Naive thymus-derived CD4-positive, alpha-beta T cell (primary cell): ENCODE measurements at places on chromosomes 11 and 22. TPM values are rescaled to one million over a fixed set of nuclear protein-coding genes. Genes with fewer than 3 reads are reported as not detected.

DNA sequence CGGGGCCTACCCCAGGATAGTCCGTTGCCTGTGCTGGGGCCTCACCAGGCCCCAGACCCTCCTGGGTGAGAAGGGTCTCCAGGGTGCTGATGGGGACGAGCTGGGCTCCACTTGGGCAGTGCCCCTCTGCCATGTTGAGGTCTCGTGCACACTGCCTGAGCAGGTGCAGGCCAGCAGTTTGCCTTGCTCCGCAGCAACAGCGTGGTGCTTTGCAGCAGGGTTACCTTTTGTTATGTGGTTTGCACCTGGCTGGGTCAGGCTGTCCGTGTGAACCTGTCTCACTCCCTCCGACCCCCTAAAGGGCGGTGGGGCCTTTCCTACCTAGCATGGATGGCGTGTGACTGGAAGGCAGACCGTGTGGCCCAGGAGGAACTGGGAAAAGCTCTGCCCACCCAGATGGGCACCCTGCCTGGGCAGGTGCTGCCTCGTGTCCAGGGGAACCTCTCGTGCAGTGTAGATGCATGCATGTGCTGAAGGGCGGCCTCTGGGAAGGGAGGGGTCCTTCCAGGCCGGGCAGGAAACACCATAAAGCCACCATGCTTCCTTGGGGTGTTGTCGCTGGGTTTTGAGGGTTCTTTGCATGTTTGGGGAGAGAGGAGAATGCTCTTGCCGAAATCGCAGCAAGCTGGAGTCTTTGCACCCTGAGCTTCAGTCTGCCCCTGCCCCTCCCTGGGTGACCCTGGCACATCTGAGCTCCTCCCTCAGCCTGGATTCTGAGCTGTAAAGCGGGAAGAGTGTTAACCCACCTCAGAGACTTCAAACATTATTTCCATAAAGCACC is 75.4 kb upstream of the PPARA start:
- DNase-seq: no peak

DNA sequence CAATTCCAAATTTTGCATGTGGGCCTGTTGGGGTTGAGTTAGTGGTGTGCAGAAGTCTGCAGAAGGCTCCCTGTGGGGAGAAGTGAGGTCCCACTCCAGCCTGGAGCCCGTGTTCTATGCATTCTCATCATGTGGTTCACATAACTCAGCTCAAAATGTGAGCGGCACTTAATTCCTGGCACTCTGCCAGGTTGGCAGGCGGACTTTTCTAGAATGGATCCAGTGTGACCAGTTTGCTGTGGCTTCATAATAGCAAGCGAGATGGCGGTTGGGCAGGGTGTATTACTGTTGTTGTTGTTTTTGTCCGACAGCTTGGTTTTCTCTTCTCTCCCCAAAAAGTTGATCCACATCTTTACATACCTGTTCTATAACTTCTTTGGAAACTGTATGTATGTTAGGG is 146.8 kb upstream of the TTC12 start:
- no peak for DNase-seq

- DNase-seq: no peak
Measured at GRCh38 chr11:33001751-33002542, 13.7 kb upstream of the DEPDC7 start.

GRCh38 chr22:43726322-43726721 is 85.8 kb downstream of the EFCAB6 start:
- DNase-seq: no peak

DNA sequence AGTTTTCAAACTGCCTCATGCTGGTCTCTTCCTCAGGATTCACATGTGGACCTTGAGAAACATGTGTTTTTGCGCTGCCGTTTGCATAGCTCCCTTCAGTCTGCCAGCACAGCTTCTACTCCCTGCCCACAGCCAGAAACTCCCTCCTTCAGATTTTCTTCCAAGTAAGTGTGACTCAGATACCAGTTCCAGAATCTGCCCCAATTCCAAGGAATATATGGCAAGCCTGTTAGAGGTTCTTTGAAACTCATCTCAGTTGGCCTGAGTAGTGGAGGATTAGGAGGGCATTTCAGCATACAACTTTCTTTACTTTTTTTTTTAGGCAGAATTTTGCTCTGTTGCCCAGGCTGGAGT is 67.1 kb downstream of the SNX19 start:
- no peak for DNase-seq

GRCh38 chr22:26893173-26894110 is 236.1 kb downstream of the MIAT start:
- DNase-seq: no peak

GRCh38 chr11:60634126-60634525 is 65.3 kb upstream of the MS4A8 start:
- no peak for DNase-seq

GRCh38 chr11:125569915-125570621 is 791 bp downstream of the EI24 start:
- no peak for DNase-seq

- DNase-seq: no peak
Measured at GRCh38 chr11:15212876-15213275, 98.2 kb downstream of the INSC start.

GRCh38 chr11:76677458-76677765 is 6.9 kb upstream of the LRRC32 start:
- DNase-seq: no peak

DNA sequence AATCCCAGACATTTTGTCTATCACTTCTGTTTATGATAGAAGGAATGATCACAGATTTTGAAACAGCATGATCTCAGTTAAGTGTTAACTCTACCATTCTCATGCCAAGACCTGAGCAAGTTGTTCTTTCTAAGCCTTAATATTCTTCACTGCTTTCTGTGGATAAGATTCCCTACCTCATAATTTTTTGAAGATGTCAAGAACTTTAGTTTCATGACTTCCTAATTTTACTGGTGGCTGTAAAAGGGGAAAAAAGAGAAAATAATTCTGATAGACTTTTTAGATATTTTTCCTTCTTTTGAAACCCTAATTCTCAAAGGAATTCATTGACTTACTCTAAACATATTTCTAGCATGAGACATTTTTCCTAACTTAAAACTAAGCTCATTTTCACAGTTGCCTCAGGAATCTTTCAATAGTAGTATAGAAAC is 520.0 kb upstream of the LUZP2 start:
- DNase-seq: no peak

GRCh38 chr11:64409707-64410403 is 50.9 kb downstream of the RPS6KA4 start:
- DNase-seq: no peak

DNA sequence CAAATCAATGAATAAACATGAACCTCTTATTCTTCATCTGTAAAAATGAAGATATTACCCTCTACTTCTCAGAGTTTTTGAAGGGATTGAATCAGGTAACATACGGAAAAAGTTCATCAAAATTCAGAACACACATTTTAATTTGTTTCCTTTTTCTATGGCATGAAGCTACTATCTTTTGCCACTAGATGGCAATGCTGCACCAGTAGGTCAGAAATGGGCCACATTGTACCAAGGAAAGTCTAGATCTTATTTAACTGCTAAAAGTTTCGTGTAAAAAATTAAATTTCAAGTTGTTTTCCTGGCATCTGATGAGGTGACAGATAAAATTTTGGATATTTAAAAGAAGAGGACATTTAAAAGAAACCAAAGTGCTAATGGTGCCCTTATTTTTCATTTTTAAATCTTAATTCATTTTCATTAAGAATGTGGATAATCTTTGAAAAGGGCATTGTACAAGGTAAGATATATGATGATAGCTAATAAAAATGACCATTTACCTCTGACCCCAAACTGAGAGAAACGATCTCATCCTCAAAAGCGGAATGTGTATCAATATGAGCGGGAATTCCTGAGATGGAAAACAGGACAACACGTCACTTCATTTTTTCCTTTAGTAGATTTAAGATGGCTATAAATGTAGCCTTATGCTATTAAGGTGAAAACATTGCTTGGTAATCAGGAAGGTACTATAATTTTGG is 16.1 kb downstream of the ALKBH8 start:
- DNase-seq: no peak

- DNase-seq: no peak
Measured at GRCh38 chr11:10650630-10651029, 42.9 kb downstream of the IRAG1 start.

GRCh38 chr11:1260023-1260501 is 37.2 kb downstream of the MUC5B start:
- DNase-seq: peak; percentile 25

- no peak for DNase-seq
Measured at GRCh38 chr22:23192558-23192957, 12.2 kb downstream of the BCR start.

- DNase-seq: no peak
Measured at GRCh38 chr11:126081915-126082250, 19.2 kb upstream of the CDON start.

GRCh38 chr11:75677275-75677674 is 8.4 kb upstream of the MAP6 start:
- no peak for DNase-seq

DNA sequence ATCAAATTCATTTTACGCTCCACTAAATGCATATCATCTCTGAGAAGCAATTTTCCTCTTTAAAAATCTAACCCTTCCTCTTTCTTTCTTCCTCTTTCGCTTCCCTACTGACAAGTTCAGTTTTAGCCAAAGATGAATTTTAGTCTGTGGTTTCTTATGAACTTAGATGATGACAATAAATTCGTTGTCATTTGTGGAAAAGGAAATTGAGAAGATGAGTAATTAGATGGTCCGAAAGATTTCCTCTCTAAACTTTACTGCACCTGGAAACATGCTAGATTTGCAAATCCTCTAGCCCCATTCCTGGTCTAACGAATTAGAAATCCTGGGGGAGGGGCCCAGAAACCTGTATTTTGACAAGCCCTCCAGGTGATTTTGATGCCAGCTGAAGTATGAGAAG is 855.4 kb upstream of the CHORDC1 start:
- DNase-seq: no peak

The UBQLN3 gene
- not detected in 2 replicates for total RNA-seq

The NAV2 gene
- total RNA-seq: 0.28 and 0.48 TPM in 2 replicates

The KCNQ1OT1 gene
- 0.24 TPM for total RNA-seq

The EFCAB6 gene
- total RNA-seq: 0.28 TPM in 1 of 2 replicates, not detected in the other

The FBLN1 gene
- not detected in 2 replicates for total RNA-seq

The MS4A12 gene
- not detected for total RNA-seq

The TCN2 gene
- 0.57 TPM for total RNA-seq
